NCI-H1417 treated with DMSO at 0.1 percent for 48 hours (cell line): ENCODE measurements at places on chromosomes 4 and X.

DNA sequence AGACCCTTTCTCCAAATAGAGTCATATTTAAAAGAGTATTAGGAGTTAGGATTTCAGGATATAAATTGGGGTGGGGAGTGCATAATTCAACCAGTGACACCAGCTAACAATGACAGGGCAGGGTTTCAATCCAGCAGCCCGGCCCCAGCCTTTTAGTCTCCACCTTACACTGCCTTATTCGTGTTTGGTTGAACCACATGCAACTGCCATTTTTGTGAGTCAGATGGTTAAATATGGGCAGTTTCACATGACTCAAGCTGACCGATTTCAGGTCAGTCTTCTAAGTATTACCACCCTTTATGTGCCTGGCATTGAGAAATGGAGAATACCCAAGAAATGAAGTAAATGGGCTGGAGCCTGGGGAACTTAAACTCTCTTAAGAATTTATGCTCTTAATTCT is 102.8 kb downstream of the STOX2 start:
- DNase-seq = no peak

- no peak for DNase-seq
These were observed 35.7 kb upstream of the FMR1 start for GRCh38 chrX:147875866-147876596.

GRCh38 chrX:1673337-1673736 is 58.5 kb downstream of the ASMT start:
- DNase-seq = no peak

- no peak for DNase-seq
These were observed 97.9 kb downstream of the PHKA2 start for GRCh38 chrX:18886005-18886343.

DNA sequence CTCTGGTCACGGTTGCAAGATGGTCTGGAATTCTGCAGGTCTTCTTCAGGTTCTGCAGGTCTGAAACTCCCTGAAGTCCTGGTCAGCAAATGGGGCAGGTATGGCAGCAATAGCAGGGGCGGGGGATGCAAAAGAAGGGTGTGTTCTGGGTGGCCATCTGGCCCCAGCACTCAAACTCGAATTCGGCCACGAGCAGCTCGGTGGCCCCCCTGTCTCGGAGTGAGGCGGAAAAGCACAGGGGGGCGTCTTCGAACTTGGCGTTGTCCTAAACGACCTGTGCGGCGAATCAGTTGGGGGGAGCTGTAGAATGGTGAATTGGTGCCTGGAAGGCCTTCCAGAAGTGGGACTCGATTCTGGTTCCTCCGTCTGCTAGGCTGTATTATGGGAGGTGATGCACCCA is 2.1 kb downstream of the RTL5 start:
- no peak for DNase-seq

GRCh38 chr4:142701017-142701416 is 145.1 kb downstream of the INPP4B start:
- no peak for DNase-seq

DNA sequence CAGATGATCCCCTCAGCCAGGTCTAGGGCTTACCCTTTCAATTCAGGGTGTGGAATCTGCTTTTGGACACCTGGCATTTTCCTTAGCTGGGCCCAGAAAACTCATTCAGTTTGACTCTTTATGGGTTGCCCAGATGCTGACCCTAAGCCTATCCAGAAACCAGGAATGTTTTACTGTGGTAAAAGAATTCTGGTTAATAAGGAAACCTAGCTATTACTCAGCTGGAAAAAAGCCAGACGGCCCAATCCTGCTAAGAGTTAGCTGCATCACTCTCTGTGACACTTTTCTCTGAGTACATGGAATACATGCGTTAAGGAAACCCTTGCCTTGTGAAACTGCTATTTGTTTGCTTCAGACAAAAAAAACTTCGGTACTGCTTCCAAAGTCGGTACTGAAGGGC is 28.0 kb downstream of the ING2 start:
- DNase-seq = no peak

- DNase-seq = no peak
These were observed 11.4 kb upstream of the NKRF start for GRCh38 chrX:119617517-119618164.

DNA sequence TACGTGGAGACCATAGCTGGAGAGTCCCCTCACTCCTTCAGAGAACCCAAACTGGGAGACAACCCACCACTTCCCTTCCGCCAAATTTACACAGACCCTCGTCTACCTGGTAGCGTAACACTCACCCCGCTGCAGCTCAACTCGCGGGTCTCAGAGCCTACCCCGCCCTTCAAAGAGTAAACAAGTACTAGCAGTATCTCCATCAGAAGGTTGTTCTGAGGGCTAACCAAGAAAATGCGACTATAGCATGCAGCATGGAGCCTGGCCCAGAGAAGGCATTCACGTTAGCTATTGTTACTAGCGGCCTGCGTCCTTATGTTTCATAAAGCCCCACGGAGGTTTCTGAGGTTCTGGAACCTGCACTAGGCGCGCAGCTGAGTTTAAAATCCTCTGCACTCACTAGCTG is 531 bp upstream of the MANBA start:
- DNase-seq = peak; percentile 8

DNA sequence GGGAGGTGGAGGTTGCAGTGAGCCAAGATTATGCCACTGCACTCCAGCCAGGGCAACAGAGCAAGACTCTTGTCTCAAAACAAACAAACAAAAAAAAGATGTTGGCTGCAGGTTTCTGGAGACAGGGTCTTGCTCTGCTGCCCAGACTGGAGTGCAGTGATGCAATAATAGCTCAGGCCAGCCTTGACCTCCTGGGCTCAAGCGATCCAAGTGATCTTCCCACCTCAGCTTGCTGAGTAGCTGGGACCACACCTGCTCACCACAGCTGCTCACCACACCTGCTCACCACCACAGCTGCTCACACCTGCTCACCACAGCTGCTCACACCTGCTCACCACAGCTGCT is 29.9 kb upstream of the CPLX1 start:
- DNase-seq = no peak

GRCh38 chrX:131330735-131331134 is 41.6 kb upstream of the IGSF1 start:
- no peak for DNase-seq

DNA sequence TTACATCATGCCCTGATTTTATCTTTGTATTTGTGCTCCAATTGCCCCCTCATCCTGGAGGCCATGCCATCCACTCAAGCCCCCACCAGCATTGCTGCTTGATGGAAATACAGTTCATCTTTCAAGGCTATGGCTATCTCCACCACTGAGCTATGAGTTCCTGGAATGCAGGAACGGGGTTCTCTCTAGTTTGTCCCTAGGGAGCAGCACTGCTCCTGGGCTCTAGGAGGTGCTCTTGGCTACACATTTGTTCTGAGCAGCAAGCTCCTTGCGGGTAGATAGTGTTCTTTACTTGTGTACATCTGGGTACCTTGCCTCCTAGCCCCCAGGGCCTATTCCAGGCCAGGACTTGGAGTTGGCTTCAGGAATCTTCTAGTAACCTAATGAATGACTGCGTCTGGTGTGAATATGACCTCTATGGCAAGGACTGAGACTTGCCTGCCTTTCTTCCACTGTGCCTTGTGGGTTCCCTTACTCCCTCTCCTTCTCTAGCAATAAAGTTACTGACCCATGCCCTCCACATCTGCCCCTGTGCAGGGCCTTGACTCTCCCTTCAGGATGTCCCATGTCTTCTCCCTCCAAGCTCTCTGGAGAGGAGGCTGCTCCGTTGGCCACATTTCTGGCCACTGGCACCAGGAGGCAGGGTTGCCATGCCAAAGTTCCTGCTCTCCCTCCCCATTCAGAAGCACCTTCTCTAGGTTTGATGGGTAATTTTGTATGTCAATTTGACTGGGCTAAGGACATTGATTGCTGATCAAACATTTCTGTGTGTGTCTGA is 7.6 kb downstream of the CITED1 start:
- DNase-seq = no peak

- DNase-seq = no peak
These were observed 675.2 kb upstream of the FRG1 start for GRCh38 chr4:189265515-189265914.

DNA sequence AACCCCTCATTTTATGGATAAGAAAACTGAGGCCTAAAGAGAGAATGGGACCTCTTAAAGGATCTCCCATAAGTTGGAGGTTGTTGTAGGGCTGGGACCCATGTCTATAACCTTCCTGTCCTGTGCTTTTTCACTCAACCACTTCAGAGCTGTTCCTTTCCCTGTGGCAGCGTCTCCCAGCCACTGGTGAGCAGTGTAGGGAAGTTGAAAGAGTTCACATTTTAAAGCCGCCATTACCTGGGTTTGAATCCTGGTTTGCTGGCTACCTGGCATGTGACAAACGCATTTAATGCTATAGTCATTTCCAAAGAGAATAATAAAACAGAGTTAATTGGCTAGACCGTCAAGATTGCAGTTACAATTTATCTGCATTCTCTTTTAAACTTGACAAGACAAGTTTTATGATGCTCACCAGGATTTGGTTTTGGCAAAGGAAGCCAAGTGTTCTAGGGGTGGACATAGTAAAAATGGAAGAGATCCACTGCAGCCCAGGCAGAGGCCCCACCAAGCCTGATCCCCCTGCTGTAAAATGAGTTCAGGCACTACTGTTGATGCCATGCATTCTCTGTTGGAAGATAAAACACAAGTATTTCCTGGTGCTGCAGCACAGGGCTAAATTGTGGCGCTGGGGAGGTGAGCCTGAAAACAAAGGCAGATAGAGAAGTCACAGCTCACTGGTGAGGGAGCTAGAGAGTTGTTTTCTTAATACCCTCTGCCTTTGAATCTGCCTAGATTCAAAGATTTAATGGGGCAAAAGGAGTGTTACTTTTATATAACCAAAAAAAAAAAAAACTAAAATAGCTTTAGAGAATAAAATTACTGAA is 218.7 kb downstream of the NWD2 start:
- DNase-seq = no peak

DNA sequence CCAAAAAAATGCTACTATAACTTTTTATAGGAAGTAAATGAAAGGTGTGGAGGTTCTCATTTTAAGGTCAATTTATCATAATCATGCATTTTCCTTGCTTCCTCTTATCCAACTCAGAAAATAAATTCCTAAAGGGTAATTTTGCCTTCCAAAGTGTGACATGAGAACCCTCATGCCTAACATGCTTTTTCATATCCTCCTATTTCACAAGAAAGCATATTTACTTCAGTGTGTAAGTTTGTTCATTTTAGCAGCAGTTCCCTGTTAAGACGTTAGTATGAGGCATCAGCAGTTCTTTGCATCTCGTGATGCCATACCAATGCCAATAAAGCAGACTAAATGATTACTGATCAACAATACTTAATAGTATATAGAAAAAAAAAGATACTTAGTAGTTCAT is 18.4 kb downstream of the WDFY3 start:
- DNase-seq = no peak

DNA sequence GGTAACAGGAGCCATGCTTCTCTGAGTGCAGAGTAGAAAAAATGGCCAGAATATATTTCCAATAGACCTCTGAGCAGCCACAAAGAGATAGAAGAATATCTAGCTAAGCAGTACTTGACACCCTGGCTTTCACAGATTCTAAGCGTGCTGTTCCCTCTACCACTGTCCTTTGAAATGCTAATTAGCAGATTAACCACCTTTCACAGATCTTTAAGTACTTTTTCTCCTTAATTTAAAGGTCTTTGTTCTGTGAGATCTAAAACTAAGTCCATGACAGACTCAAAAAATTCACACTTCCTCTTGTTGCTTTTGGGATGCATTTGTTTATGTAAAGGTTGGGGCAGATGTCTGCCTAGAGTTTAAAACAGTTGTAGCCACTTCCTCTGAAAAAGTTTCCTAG is 28.3 kb upstream of the MAGEC2 start:
- DNase-seq = no peak

DNA sequence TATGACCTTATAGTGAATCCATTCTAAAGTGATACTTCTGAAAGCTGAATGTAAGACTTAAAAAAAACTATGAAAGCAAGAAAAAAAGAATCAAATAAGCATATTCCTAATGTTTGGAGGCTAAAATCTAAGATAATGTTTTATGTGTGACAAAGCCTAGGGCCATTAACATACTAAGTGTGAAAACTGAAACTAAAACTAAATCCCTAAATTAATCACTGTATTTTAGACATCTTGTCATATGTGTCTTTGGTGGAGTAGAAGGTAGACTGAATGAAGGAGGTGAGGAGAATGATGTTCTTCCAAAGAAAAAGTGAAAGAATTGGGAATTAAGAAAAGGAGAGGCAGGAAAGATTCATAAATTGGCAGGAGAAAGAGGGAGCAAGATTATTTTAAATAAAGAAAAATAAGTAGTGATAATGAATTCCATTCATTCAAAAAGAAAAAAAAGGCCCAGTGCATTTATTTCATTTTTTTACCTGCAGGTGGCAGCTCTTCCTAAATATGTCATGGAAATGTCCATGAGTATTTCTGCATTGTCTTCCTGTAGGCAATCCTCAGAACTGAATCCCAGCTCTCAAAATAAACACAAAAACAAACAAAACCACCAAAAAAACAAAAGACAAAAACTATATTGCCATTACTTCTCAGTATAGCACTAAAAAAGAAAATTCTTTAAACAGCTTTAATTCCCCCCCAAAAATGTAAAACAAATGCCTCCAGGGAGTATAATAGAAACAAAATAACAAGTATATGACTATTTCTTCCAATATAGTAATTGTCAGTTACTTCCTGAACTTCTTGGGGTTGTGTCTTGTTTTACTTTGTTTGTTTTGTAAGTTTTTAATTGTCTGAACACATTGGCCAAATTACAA is 17.0 kb upstream of the AP1AR start:
- DNase-seq = no peak
